Activated naive CD4-positive, alpha-beta T cell (primary cell): ENCODE measurements at places on chromosomes 3 and 15.
A peak's percentile ranks its signal among the peaks of the same experiment; 100 is the strongest.

DNA sequence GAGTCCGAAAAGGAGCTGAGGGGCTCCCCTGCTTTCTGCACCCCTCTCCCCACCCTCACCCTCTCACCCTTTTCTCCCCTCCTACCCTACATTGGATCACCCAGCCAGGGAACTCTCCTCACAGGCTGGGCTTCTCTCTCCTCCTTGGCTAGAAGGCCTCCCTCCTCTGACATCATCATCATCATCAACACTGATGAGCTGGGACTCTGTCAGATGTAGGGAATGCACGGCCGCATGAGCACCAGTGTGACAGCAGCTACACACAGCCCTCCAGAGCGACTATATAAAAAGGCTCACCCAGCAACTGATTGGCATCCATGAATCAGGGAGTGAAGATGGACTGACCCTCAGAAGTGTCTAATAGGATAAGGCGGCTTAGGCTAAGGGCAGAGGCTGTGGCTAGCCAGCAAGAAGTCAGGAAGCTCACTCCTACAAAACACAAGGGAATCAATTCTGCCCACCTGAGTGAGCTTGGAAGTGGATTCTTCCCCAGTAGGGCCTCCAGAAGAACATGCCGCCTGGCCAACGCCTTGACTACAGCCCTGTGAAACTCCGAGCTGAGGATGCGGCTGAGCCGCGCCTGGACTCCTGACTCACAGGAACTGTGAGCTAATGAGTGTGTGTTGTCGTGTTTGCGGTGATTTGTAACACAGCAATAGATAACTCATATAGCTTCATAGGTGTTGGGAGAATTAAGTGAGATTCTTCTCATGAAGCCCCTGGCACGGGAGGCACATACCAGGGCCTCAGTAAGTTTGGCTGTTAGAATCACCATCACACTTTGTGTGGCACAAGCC lies 147.6 kb downstream of the FAM43A start:
- no peak for DNase-seq

- DNase-seq, result no peak
Observed at GRCh38 chr15:63104727-63105126, 16.9 kb upstream of the LACTB start.

- no peak for DNase-seq
Observed at GRCh38 chr3:160134454-160134853, 90.8 kb upstream of the C3orf80 start.

DNA sequence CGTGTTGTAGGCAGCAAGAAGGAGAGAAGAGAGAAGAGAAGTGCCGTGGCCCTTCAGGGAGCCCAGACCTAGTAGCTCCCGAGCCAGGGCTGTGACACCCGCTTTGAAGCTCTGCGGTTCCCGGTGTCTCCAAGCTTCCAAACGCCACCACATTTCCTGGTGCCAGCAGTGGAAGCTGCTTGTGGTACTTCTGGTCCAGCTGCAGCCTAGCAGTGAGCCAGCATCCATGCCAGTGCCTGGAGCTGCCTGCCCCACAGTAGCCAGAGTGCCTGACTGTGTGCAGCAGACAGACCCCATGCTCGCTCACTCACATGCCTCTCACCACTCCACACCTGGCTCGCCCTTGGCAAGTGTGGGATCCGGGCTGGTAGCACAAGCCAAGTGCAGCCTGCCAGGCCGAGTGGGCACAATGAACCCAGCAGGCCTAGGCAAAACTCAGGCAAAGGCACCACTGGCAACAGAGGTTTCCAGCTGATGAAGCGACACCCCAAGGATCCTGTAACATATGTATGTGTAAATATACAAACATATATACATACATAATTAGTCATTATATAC lies 85.8 kb downstream of the SERPINI1 start:
- DNase-seq, result no peak

- peak; percentile 75 for DNase-seq
Observed at GRCh38 chr3:195909644-195910498, 1.5 kb upstream of the TNK2 start.

GRCh38 chr3:115099986-115100571 lies 47.0 kb downstream of the ZBTB20 start:
- no peak for DNase-seq

GRCh38 chr15:94834494-94834893 lies 603.1 kb downstream of the MCTP2 start:
- DNase-seq, result no peak

DNA sequence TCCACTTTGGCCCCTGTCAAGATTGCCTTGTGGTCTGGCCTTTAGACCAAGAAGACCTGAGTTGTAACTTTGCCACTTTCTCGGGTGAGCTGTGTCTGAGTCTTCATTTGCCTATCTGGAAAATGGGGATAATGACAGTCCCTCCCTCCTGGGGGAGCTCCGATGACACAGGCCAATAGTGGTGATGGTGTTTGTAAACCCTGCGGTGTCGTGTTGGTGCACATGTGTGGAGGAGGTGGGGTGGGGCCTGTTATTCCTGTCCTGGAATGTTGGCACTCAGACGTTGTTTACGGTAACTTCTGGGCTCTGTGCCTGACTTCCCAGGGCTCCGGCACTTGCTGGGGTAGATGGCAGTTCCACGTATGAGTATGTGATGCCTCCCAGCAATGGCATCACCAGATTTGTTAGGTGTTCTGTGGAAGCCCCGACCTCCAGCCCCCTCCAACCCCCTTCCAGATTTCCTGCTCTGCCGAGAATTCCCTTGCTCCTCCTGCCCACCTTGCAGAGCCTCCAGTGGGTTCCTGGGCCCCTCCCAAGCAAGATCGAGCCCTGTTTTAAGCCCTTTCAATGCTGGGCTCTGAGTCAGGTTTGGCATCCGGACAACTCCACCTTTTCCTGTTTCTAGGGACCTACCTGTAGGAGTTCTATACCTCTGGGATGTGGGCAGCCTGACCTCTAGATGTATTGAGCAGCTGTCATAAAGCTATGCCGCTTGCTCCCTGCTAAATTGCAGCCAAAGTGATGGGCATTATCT lies 31.4 kb downstream of the HRH1 start:
- no peak for DNase-seq

GRCh38 chr3:105829229-105829628 lies 39.6 kb downstream of the CBLB start:
- no peak for DNase-seq

- DNase-seq, result no peak
Observed at GRCh38 chr3:100875239-100875638, 118.0 kb downstream of the ABI3BP start.

GRCh38 chr15:26128611-26129140 lies 265.5 kb upstream of the ATP10A start:
- no peak for DNase-seq

DNA sequence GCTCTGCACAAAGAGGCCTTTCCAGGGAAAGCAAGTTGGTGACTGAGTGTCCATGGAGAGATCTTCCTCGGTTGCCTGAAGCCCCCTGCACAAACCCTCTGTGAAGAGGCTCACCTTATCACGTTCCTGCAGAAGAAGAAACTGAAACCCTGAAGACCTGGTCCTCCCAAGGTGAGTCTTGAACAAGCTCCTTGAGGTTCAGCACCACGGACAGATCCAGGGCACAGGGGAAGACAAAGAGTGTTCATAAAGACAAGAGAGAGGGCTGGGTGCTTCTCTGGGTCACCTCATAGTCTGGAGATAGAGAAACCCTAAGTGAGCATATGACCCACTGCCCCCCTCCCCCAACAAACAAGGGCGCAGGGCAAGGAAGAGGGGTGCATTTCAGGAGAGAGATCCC lies 21.7 kb upstream of the TBC1D21 start:
- DNase-seq, result no peak

DNA sequence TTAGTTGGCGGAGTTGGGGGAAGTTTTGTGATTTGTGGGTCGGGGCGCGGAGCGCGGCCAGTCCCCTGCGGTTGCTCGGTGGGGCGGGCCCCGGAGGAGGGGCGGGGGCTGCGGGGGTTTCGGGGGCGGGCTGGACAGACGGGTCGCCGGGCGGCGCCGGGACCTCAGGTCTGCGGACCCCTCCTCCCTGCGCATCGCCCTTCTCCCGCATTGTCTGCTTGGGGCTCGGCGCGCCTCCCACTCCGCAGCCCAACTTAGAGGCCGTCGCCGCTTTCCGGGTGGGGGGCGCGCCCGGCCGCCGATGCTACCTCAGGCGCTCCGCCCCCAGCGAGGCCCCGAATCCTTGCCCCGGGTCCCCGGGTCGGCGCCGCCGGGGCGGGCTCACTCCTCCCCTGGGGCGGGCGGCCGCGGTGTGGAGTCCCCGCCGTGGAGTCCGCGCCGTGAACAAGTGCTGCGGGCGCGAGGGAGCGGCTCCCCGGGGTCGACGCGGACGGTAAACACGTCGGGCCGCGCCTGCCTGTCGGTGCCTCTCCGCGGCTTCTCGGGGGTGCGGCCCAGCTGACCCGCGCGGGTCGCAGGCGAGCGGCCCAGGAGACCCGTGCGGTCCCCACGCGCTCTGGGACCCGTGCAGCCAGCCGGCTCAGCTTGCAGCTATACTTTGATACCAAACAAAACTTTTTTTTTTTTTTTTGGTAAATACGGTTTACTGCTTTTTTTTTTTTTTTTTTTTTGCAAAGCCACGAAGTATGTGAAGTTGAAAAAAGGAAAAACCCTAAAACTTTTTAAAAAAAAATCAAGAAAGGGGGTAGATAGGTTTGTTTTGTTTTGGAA lies 624 bp downstream of the AKAP13 start:
- peak; percentile 37 for DNase-seq

GRCh38 chr3:115961380-115961779 lies 338.1 kb downstream of the GAP43 start:
- no peak for DNase-seq

DNA sequence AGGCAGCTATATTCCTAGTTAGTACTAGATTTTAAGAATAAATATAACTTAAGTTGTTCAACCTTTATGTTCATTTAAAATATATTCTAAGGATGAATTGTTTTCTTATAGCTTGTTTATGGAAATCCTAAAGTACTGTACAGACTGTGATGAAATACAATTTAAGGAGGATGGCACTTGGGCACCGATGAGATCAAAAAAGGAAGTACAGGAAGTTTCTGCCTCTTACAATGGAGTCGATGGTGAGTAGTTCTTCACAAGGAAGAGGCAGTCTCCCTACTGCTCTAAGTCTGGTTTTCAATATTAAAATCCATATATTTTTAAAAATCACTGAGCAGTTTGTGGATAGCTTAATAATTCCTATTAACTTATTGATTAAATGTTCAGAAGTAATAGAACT lies 29.6 kb downstream of the CALML4 start:
- no peak for DNase-seq

DNA sequence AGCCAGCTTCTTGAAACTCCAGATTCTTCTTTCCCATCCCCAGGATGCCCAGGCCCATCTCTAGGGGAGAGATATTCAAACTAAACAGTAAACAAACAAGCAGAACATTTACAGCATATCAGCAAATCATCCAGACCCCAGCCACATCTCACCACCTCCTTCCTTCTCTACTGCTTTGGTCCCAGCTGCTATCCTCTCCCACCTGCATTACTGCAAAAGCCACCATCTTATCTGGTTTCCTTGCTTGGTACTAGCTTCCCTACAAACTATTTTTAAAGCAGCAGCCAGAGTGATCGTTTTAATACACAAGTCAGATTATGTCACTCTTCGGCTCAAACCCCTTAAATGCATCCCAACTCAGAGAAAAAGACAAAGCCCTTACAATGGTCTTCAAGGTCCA lies 4.8 kb downstream of the LYSMD2 start:
- no peak for DNase-seq

GRCh38 chr3:127748754-127749327 lies 73.5 kb downstream of the MGLL start:
- no peak for DNase-seq

- DNase-seq, result no peak
Observed at GRCh38 chr3:153767601-153768560, 353.3 kb upstream of the ARHGEF26 start.

DNA sequence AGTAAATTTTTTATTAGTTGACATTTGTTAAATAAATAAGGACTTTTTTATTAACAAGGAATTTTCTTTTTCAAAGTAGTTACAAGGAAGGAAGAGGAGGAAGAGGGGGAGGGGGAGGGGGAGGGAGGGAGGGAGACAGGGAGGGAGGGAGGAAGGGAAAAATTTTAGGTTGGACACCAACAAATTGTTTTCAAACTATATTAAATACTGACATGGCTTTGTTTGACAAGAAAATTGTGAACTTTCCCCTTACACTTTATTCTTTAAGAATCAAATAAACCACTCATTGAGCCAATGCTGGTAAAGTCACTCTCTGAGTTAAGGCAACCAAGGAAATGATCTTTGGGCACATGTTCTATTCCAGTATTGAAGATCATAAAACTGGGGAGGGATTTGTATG lies 115.7 kb upstream of the PPP2R3A start:
- no peak for DNase-seq

- DNase-seq, result no peak
Observed at GRCh38 chr15:52822475-52822874, 32.3 kb upstream of the ONECUT1 start.

DNA sequence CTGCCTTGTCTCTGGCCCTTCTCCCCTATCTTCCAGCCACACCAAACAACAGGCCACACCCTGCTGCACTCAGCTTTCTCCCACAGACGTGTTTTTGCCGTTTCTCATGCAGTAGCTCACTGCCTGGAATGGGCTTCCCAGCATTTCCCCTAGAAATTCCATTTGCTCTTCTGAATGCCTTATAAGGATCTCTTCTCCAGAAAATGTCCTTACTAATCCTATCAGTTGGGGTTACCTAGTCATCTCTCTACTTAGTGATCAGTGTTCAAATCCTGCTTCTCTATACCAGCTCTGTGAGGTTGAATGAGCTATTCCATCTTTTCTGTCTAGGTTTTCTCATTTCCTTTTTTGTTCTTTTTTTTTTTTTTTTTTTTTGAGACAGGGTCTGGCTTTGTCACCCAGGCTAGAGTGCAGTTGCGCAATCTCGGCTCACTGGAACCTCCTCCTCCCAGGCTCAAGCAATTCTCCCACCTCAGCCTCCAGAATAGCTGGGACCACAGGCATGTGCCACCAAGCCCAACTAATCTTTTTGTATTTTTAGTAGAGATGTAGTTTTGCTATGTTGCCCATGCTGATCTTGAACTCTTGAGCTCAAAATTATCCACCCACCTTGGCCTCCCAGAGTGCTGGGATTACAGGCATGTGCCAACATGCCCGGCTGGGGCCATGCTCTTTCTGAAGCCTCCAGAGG lies 98.2 kb upstream of the CHD2 start:
- no peak for DNase-seq

GRCh38 chr3:31043184-31043819 lies 148.8 kb upstream of the GADL1 start:
- no peak for DNase-seq

DNA sequence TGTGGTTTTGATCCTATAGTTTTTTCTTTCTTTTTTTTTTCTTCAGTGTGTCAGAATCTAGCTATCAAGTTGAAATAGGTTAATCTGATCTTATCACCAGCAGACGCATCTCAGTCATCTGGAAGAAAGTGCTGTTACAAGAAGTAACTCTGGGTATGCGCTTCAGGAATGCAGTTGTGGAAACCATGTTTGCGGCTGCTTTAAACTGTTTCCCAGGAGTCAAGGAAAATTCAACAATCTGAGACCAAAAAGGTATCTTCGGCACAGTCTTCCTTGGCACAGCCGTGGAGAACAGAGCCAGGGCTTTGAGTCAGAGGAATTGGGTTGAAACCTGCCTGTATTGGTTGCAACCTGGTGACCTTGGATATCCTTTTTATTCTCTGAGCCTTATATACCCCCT lies 59.9 kb downstream of the CD47 start:
- no peak for DNase-seq
